ENCODE measurements at places on chromosomes 1 and 21. TPM values are rescaled to one million over a fixed set of nuclear protein-coding genes. Genes with fewer than 3 reads are reported as not detected.

CDC20 gene
- 27.6 TPM for total RNA-seq

ASCL5 gene
- total RNA-seq = not detected

UBE2Q1 gene
- total RNA-seq = 30.6 TPM

NHLH1 gene
- total RNA-seq = not detected
